Fibroblast of the aortic adventitia (primary cell): ENCODE measurements at places on chromosomes 6 and 20. TPM values are rescaled to one million over a fixed set of nuclear protein-coding genes. Genes with fewer than 3 reads are reported as not detected.

PRPH2 gene
- total RNA-seq: 0.72 and 1.3 TPM in 2 replicates

RBM12 gene
- total RNA-seq: 49.0 and 65.4 TPM in 2 replicates

AARS2 gene
- 6.8 and 12.7 TPM in 2 replicates for total RNA-seq

SLC17A3 gene
- total RNA-seq: 1.1 TPM in 1 of 2 replicates, not detected in the other

MAFB gene
- total RNA-seq: 1.5 and 42.8 TPM in 2 replicates

- no peak for DNase-seq
Observed at GRCh38 chr20:39004508-39004907, 42.4 kb downstream of the DHX35 start.

DNA sequence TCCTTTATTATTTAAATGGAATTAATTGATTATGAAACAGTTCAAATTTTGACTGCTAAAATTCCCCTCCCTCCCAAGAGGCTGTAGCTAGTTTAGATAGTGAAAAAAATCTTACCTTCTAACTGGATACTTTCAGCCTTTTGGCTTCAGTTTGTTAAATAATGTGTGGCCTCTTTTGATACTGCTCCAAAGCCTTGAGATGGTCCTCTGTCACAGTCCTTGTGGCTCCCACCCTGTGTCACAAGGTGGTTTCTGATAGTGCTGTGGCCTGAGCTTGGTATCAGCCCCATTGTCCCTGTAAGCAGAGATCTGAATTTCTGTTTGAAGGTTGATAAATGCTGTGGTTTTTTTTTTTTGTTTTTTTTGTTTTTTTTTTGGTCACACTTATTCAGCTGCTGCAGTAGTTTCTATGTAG is 20.8 kb downstream of the PANK2 start:
- no peak for DNase-seq

DNA sequence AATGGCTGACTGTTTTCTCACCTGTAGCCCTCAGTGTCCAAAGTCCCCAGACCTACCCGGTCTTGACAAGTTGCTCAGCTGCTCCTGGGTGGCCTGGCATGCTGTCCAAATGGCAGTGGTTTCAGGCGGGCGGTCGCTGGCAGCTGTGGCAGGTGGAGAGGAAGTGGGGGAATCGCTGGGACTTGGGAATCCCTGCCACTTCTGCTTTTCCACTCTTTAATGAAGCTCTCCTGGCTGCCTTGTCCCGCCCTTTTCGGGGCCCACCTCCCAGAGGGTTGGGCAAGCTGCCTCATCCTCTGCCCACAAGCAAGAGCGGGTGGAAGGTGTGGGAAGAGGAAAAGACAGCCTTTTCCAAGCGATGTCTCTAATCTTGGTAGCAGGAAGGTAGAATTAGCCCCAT is at the start of gene OCSTAMP:
TSS of gene OCSTAMP (minus strand) at position 194 of the 400 bp plus-strand sequence. CDS start at position 100, 94 bp downstream.
- no peak for DNase-seq

- no peak for DNase-seq
Observed at GRCh38 chr20:3804254-3804751, 8.2 kb downstream of the CDC25B start.

GRCh38 chr6:15522427-15522826 is 140.4 kb downstream of the DTNBP1 start:
- no peak for DNase-seq

DNA sequence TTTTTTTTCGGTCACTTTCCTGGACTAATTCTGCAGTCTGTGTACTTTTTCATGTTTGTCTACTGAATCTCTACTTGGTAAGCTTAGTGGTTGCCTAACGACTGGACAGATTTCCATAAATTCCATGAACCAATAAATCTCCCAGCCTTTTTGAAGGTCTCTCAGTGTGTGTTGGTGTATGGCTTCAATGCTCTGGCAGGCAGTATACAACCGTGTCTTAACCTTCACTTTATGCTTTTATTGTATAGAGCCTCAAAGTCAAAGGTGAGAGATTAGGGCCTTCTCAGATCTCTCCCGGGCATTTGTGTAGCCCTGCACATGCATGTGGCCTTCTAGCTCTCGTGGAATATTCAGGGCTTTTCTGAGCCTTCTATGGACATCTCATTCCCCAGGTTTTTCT is 14.3 kb upstream of the CMTR1 start:
- DNase-seq: no peak
